Stimulated activated naive CD4-positive, alpha-beta T cell (primary cell): ENCODE measurements at places on chromosomes 6 and 20.

- DNase-seq = no peak
Observed at GRCh38 chr20:14919501-14920081, 582.2 kb upstream of the FLRT3 start.

GRCh38 chr6:56593801-56594318 is 48.8 kb downstream of the DST start:
- no peak for DNase-seq

DNA sequence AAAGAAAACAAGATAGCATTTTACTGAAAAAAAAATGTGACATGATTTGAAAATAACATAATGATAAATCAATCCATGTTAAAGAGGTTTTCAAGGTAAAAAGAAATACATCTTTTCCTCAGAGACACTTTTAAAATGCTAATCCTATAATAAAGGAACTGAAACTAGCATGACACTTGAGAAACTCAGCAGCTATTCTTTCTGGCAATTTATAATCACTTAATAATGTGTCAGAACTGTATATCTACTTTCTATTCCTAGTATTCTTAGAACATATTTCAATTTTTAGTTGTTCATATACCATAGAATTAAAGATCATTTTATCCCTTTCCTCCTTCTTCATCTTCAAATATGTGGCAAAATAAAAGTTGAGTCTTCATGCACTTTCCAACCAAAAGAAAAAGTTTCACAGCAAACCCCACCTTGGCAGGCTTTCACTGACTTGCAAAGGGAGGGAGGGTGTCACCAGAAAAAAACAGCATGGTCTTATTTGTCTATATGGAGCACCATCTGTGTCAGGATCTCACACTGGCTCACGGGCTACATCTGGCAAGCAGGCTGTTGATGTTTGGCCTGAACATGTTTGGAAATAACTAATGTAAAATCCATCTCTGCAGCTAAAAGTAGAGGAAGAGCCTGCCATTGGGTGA is 48.5 kb downstream of the FHL5 start:
- no peak for DNase-seq

DNA sequence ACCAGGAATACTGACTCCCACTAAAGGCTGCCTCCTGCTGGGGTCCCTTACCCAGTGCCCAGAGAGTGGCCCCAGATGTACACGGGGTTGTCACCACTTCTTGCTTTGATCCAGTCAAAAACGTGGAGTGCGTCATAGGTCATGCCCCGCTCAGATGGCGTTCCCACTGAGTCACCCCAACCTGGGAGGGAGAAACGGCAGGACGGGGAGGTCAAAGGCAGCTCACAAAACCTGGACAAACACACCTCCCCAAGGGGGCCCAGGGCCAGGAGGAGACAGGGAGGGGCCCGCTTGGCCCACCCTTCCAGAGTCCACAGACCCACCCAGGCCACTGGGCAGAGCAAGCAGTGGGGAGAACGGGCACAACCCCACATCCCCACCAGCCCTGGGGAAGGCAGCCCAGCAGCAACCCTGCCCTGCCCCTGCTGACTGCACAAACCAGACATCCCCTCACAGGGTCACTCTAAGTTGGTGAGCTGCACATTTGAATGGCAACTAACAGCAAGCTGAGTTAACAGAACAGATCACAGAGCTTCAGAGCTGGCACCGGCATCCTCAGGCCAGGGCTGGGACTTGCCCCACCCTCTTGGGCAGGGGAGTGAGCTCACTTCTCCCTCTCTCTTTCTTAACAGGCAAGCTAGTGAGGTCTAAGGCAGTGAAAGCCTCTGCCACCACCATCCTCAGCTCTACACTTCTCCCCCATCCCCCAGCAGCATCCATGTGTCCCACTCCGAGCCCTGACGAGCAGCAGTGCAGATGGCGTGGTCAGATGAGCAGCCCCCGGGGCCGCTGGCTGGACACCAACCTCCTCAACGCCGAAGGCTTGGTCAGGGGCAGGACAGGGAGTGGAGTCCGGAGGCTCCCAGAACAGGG is 61.7 kb downstream of the PYGB start:
- DNase-seq = no peak

DNA sequence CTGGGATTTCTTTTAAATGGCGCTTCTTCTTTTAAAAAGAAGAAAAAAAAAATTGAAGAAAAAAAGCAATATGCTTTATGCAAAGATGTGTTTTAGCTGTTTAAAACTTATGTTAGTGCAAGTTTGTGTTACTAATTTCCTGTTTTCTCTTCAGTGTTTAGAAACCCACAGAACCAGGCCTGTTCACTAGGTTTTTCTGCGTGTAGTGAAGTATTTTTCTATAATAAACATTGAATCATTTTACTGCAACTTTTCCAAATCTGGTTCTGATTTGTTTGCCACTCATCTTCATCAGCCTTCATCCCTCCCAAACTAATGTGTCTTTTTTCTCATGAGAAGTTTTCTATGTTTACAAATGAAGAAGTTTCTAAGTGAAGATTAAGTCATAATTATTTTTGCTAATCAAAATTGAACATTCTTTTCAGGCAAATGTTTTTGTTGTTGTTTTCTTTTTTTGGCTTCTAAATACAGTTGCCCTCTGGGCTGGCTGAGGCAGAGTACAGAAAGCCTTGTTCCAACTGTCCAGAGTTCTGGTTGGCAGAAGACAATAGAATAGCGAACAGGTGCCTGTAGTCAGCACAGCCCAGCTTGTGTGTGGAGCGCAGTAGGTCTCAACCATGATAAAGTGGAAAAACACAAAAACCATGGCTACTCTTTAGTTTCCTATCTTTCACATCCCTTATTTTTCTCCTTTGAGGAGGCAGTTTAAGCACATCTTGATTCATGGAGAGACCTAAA is 14.5 kb downstream of the ZNF76 start:
- DNase-seq = no peak

GRCh38 chr20:1370548-1371110 is 22.2 kb downstream of the FKBP1A start:
- DNase-seq = no peak

DNA sequence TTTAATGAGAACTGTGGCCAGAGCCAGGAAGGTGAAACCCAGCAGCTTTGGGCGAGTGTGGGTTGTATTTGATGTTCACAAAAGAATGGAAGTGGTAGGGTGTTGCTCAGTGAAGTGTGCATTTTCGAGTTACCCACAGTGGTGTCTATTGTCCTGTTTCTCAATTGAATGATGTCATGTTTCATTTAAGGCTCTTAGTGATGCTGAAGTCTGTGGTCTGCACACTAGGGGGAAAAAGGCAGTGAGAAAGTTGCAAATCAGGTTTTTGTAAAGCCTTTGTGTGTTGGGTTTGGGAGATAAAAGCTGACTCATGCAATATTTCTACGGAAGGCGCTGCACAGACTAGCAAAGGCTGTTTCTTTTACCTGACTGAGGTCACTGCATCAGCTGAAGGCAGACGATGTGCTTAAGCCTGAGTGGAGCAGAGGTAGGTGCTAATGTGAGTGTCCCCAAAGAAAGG is 121.1 kb downstream of the PLEKHG1 start:
- no peak for DNase-seq

DNA sequence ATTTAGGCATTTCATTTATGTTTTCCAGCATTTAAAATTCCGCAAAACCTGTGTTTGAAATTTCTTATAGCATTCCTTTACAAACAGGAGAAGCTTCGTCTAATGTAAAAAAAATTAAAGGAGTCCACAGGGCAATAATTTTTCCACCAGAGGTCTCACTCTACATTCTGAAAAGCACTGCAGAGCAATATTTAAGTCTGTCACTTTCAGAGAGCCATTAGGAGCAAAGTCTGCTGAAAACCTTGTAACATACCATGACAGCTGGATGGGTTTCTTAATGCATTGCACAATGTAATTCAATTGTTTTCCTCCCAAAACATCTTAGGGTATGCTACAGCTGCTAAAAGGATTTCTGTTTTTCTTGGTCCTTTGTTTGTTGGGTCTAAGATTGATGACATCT is 18.0 kb downstream of the BAG2 start:
- no peak for DNase-seq

GRCh38 chr6:10759884-10760329 is 12.3 kb downstream of the TMEM14B start:
- DNase-seq = no peak

DNA sequence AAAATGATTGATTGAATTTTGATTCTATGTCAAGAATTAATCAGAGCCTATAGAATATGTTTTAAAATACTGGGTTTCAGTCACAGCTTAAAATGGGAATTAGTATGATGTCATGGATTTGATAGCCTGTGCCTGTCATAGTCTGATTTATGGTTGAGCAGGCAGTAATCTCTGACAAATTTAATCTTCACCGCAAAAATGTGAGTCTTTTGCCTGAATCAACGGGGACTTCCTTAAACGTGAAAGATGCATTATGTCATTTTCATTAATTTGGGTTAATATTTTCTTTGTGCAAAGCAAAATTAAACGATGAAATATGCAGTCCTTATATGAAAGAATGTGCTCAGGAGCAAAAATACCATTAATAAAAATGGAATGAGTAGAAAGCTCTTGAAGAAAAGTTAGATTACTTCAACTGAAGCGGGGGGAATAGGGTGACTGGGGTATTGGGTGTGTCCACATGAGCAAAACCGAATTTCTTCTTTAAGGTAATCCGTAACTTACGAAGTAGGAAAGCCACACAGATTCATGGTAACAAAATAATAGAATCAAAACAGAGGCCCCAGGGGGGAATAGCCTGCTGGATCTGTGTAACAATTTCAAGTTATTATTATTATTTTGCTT is 339.6 kb upstream of the NOX3 start:
- no peak for DNase-seq

DNA sequence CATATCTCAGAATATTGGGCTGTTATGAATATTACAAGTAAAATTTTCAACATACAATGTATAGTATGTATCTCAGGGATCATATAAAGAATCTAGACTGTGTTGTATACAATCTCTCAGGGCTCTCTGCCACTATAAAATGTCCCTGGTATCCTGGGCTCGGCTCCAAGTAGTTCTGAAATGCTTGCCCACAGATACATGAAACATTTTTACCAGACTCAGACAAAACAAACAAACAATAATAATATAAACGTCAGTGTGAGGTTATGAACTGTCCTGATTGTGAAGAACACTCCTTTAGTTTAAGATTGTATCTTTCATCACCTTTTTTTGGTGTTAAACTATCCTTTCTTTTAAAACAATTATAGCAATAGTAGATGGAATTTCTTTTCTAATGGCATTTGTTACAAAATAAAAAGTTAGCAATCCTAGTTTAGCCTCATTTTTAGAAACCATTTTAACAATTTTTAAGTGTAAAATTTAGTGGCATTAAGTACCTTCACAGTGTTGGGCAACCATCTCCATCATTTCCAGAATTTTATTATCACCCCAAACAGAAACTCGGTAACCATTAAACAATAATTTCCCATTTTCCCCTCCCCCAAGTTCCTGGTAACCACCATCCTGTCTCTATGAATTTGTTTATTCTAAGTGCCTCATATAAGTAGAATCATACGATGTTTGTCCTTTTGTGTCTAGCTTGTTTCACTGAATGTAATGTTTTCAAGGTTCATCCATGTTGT is 17.4 kb upstream of the LY86 start:
- no peak for DNase-seq

GRCh38 chr6:90118069-90118468 is 178.6 kb downstream of the BACH2 start:
- DNase-seq = no peak

DNA sequence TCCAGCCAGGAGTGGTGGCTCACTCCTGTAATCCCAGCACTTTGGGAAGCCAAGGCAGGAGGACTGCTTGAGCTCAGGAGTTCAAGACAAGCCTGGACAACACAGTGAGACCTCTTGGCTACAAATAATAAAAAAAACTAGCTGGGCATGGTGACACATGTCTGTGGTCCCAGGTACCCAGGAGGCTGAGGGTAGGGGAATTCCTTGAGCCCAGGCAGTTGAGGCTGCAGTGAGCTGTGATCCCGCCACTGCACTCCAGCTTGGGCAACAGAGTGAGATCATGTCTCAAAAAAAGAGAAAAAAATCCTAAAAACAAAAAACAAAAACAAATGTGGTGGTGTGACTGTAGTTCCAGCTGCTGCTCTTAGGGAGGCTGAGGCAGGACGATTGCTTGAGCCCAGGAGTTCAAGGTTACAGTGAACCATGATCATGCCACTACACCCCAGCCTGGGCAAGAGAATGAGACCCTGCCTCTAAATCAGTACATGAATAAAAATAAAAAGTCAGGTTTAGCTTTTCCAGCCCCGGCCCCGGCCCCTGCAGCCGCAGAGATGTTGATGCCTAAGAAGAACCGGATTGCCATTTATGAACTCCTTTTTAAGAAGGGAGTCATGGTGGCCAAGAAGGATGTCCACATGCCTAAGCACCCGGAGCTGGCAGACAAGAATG is 13.5 kb upstream of the SNRPC start:
- DNase-seq = no peak

- no peak for DNase-seq
Observed at GRCh38 chr6:148513145-148514071, 170.8 kb downstream of the SASH1 start.

- no peak for DNase-seq
Observed at GRCh38 chr6:117346142-117346930, 79.4 kb downstream of the ROS1 start.

GRCh38 chr6:53959717-53960116 is 151.5 kb upstream of the MLIP start:
- no peak for DNase-seq

GRCh38 chr20:40769677-40770285 is 80.7 kb upstream of the MAFB start:
- no peak for DNase-seq

DNA sequence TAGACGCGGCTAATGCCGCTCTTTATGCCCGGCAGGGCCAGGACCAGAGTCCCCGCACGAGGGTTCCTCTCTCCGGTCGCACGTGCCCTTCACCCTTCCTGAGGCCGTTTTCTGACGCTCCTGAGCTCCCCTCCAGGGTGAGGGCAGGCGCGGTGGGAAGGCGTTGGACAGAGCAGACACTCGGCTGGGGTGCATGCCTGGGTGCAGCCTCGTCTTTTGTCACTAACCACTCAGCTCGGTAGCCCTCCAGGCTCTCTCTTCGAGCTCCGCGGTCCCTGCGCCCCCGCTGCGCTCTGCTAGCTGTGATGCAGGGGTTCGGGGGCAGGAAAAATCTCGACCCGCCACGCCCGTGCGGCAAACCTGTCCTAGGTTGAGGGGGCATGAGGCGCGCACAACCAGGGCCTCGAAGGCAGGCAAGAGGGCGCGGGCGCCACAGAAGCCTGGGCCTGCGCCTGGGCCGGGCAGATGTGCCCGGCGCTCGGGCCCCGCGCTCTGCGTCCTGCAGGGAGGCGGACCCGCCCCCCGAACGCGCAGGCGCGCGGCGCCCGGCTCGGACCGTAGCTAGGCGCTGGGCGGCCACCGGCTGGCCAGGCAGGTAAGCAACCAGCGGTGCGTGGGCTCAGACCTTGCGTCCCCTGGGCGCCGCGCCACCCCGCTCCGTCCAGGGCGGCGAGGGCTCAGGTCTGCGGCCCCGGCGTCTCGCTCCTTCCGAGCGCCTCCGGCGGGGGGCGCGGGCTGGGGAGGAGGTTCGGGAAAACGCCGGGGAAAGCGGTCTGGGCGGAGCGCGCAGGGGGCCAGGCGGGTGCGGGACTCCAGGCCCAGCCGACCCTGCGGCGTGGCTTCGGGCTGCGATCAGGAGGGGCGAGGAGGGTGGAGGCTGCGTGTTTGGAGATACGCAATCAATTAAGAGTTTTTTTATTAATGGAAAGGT is at the start of gene L3MBTL1:
L3MBTL1 (plus strand) TSS at position 548 of the 931 bp plus-strand sequence. CDS start 5,807 bp downstream, outside the sequence.
- DNase-seq = no peak

GRCh38 chr6:81950877-81951276 is 198.4 kb upstream of the TENT5A start:
- no peak for DNase-seq

- no peak for DNase-seq
Observed at GRCh38 chr20:17233626-17234025, 6.8 kb downstream of the PCSK2 start.
